ENCODE measurements at places on chromosomes 1 and 21. TPM values are rescaled to one million over a fixed set of nuclear protein-coding genes. Genes with fewer than 3 reads are reported as not detected.

Gene TESK2
- total RNA-seq, result 1.5 TPM

Gene SPATA46
- total RNA-seq, result not detected

Gene GPR25
- not detected for total RNA-seq

Gene OR4F29
- not detected for total RNA-seq

Gene IL19
- not detected for total RNA-seq

Gene SYCP1
- total RNA-seq, result not detected

Gene ICOSLG
- total RNA-seq, result 4.9 TPM

Measured in Right ventricle myocardium inferior (tissue), 1 donor.